ENCODE measurements at places on chromosomes 16 and 17.

GRCh38 chr17:6551869-6552531 is 4.4 kb downstream of the PITPNM3 start:
- DNase-seq, result no peak

GRCh38 chr16:68346892-68347480 is 36.2 kb downstream of the PRMT7 start:
- no peak for DNase-seq

DNA sequence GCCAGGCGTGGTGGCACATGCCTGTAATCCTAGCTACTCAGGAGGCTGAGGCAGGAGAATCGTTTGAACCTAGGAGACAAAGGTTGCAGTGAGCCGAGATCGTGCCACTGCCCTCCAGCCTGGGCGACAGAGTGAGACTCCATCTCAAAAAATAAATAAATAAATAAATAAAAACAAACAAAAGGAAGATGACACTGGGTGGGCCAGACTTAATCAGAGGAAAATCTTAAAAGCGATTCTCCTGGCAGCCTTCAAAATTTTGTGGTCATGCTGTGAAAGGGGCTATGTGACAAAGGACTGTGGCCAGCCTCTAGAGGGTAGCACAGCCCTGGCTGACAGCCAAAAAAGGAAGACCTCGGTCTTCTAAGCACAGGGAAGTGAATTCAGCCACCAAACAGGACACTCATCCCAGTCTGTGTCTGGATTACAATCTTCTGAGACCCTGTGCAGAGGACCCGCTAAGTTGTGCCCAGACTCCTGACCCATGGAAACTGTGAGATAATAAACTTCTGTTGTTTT is 391.1 kb downstream of the CNTNAP4 start:
- no peak for DNase-seq

DNA sequence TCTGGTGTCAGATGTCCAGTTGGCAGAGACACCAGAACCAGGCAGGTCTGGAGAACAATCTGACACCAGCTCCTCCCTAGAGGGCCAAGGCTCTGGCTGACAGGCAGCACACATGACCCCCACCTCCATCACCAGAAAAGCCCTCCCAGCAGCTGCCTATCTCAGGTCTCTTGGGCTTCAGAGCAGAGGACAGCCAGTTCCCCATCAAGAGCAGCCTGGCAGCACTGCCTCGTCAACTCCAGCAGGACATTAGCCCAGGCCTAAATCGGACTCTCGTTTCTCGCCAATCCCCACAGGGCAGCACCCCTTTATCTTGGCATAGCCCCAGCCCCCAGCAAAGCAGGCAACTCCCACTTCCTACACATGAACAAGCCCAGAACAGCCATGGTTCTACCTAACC is 4.4 kb downstream of the JUP start:
- DNase-seq, result no peak

- no peak for DNase-seq
Measured at GRCh38 chr17:69175625-69176456, 34.1 kb upstream of the ABCA6 start.

DNA sequence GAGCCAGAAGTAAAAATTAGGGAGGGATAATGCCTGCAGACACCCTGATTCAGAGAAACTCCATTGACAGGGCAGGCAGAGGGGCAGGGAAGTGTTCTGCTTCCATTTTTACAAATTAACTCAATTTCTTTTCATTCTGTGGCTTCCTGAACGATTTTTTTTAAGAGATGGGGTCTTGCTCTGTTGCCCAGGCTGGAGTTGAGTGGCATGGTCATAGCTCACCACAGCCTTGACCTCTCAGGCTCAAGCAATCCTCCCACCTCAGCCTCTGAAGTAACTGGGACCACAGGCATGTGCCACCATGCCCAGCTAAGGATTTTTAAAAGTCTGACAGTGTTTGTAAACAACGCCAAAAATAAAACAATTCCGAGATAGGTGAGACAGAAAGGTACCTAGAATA is 99.8 kb downstream of the SMG6 start:
- DNase-seq, result no peak

- DNase-seq, result no peak
Measured at GRCh38 chr16:88516601-88517061, 53.6 kb upstream of the ZC3H18 start.

GRCh38 chr17:58352596-58353388 is 791 bp upstream of the SUPT4H1 start:
- DNase-seq, result no peak

- DNase-seq, result peak; percentile 40
Measured at GRCh38 chr16:19168371-19169081, 486 bp downstream of the SYT17 start.

DNA sequence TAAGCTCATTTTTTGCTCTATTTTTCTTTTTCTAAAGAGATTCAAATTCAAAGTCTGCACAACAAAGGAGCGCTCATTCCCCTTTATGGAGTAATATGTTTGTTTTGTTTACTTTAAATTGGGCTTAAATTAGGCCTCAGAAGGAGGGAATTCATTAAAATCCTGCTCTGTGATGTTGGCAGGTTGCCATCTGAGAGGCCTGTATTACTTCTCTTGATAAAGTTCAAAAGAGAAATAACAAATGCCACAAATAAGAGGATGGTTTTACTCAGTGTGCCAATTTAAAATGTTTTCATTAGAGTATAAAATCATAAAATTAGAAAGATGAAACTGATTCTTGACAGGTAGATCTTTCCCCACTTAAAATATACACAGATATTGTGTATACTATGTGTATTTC is 54.5 kb upstream of the HLF start:
- no peak for DNase-seq

- peak; percentile 91 for DNase-seq
Measured at GRCh38 chr16:3457434-3458252, 14.2 kb downstream of the NAA60 start.

DNA sequence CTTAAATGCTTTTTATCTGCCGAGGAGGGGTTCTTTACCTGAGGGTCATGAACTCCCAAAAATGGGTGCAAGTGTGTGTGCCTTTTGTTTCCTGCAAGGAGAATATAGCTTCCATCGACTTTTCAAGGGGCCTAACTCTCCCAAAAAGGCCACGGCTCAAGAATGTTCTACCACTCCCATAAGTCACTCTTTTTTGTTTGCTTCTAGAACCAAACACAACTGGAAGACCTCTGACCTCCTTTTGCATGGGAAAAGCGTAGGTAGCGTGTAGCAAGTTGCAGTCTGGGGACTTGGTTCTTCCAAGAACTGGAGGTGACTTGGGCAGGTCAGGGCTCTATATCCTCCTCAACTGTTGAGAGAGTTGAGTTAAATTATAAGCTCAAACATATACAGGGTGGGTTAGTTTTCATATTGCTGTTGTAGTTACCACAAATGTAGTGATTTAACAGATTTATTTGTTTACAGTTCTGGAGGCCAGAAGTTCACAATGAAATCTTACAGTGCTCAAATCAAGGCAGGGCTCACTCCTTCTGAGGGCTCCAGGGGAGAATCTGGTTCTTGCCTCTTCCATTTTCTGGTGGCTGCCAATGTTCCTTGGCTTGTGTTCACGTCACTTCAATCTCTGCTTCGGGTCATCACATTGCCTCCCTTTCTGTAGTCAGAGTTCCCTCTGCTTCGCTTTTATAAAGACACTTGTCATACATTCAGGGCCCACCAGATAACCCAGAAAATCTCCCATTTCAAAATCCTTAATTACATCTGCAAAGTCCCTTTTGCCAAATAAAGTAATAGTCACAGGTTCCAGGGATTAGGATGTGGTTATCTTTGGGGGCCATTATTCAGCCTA is 1.4 kb downstream of the TMEM97 start:
- DNase-seq, result no peak

DNA sequence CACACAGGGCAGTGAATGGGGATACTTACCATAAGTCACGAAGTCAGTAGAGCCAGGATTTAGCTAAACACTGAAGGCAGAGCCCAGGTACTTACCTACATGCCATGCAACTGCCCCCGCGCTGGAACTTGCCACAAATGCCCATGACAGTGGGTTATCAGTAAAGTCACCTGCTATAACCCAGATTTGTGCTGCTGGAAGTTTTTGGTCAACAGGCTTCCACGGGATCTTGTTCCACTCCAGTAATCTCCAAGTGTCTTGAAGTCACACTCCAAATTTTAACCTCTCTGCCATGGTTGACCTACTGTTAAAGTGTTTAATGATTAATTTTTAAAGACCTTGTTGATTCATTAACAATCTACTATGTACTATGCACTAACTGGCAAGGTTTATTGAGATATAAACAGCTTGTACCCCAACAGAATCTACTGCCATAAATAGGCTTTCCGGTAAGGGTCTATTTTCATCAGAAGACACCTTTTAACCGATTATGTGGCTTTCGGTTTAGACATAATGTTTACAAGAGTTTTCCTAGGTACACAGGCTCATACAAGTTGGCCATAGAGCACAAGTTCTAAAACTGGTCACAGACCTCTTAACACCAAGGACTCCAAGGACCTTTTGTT is 6.3 kb upstream of the SLC5A11 start:
- DNase-seq, result no peak

Measured in hippocampal formation (tissue), 2 donors.